Stimulated activated CD4-positive, alpha-beta T cell treated with anti-CD3 and anti-CD28 coated beads, Interleukin-1b, Interleukin-23, amount 100 ng/mL, for 4 hours (primary cell): ENCODE measurements at places on chromosomes 7 and 10.

GRCh38 chr7:152968514-152968913 lies 209.0 kb downstream of the ACTR3B start:
- DNase-seq: no peak

DNA sequence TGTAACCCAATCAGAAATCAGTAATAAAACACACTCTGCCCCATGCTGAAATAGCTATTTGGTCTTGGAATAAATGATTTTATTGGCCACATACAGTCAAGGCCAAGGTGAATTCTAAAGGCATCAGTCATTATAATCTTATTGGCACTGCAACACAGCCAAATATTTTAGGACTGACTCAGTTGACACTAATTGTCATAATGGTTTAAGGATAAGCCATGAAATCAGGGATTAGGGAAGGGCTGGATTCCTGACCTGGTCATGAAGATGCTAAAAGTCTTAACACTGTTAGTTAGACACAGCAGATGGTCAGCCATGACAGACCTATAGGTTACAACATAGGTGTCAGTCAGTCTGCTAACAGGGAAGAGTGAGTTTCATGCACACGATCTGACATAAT lies 330.3 kb upstream of the NPSR1 start:
- no peak for DNase-seq

DNA sequence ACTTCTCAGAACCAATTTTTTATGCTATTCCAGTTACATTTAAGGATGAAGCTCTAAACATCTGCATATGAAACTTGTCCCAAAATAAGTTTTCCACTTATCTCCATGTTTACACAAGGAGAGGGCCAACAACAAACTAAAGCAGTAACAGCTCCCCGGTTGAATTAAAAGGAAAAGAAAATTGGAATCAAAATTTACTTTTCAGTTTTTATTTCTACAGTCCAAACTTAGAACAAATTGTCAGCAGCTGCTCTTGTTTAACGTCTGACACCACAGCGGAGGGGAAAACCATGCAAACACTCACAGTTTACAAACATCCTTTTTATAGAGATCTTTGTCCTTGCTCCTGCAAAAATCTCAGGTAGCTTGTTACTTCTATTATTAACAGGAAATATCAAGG lies 101.3 kb downstream of the COL28A1 start:
- DNase-seq: no peak

DNA sequence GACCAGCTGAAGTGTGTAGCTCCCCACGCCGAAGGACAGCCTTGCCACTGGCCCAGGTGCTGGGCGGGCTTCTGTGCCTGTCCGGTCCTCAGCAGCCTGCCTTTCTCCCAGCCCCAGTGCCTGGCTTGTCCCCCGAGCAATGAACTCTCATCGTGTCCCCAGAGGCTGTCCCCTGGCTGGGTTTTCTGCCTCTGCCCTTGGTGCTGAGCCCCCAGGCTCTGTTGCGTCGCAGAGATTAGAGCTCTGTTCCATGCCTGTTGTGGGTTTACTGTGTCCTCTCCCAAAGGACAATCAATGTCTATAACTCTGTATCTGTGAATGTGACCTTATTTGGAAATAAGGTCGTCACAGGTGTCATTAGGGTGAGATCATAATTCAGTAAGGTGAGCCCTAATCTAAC lies 226.1 kb upstream of the SHH start:
- no peak for DNase-seq

DNA sequence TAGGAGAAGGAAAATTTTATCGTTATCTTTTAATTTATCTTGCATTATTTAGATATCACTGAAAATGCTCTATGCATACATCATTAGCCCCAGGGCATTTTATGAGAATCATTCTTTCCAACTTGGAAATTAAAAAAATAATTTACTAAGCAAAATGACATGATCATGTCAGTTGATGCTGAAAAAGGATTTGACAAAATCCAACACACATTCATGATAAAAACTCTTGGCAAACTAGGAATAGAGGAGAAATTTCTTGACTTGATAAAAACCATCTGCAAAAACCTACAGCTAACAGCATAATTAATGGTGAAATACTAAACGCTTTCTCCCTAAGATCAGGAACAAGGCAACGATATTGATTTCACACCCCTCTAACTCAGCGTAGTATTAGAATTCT lies 40.2 kb upstream of the RSU1 start:
- DNase-seq: no peak

GRCh38 chr7:34823650-34824258 lies 165.7 kb downstream of the NPSR1 start:
- DNase-seq: peak; percentile 37

- DNase-seq: no peak
Measured at GRCh38 chr10:85967594-85967993, 399.0 kb downstream of the GRID1 start.

- no peak for DNase-seq
Measured at GRCh38 chr7:20224025-20224424, 6.8 kb upstream of the MACC1 start.

- peak; percentile 45 for DNase-seq
Measured at GRCh38 chr10:110535958-110536891, 31.3 kb upstream of the SMC3 start.

- DNase-seq: no peak
Measured at GRCh38 chr7:55463686-55464262, 98.6 kb downstream of the LANCL2 start.

DNA sequence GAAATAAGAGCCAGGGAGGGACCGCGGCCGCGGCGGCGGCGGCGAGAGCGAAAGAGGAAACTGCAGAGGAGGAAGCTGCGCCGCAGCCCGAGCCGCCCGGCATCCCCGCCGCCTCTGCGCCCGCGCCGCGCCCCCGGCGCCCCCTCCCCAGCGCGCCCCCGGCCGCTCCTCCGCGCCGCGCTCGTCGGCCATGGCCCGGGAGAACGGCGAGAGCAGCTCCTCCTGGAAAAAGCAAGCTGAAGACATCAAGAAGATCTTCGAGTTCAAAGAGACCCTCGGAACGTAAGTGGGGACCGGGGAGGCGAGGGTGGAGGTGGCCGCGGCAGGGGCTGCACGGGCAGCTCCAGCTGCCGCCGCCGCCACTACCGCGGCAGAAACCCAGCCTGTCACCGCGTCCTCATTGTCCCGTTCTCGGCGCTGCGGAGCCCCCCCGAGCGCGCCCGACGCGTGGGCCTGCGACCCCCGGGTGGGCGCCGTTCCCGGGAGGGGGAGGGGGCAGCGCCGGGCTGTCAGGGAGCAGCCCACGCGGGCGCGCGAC lies 351 bp downstream of the CAMK1D start:
- DNase-seq: no peak

GRCh38 chr7:93968911-93969620 lies 35.1 kb downstream of the BET1 start:
- no peak for DNase-seq

DNA sequence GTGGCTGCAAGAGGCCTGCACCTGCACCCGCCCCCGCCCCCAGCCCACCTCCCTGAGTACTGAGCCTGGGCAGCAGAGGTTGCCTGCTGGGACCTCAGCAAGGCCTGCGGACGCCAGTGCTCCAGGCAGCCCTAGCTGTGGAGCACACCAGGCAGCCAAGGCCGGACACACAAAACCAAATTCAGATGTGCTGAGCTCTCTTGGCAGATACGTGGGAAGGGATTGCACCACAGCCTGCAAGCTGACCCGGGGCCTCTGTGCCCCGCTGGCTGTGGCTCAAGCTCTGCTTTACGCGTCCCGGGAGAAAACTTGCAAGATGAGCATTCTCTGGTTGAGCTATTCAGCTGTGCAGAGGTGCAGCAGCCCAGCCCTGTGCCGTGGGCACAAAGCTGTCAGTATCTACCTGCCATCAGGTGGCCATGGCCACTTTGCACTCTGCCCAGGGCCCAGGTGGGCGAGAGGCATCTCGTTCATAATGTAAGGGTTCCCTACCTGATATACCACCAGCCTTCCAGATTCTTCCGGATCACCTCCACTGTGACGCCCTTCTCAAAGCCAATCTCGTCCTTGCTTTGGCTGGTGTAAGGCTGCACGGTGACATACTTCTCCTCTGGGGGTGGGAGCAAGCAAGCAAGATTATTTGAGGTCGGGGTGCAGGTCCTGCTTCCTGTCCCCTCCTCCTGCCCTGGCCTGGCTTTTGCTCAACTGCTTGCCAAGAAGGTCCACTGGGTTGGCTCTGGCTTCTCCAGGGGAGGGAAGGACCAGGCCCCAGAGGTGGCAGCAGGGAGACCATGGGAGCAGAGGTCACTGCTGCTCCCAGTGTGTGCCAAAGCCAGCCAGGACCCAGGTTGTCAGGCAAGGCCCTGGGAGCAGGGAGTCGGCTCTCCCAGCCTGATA lies 123.4 kb downstream of the NEURL1 start:
- DNase-seq: no peak

DNA sequence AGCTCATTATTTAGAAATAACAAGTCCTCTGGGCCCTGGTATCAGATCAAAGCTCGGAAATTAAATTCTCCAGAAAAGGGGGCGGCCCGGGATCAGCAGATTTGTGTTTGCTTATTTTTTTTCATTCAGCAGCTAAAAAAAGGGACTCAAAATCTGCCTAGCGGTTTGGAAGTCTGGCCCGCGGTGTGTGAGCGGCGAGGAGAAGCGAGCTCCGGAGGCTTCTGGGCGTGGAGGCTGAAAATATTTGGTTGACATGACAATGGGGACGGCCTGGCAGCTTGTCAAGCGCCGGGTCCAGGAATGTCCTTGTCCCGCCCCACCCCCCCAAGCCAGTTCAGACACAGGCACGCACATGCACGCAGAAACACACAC lies 43.4 kb downstream of the FOXL3 start:
- no peak for DNase-seq

DNA sequence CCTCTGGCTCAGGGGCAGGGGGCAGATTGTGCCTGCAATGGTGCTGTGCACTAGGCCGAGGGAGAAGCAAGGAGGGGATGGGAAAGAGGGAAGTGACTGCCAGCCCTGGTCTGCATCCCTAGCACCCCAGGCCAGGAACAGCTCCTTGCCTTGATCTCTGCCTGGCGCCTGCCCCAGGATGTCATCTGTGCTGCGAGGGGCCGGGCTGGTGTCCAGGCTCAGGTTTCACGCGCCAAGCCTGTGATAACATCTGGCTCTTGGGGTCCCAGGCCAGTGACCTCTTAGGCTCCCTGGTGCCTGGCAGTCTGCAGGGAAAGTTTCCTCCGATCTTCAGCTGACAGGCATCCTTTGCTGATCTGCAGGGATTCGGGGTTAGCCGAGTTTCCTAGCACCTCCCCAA lies 193.5 kb upstream of the GPR26 start:
- DNase-seq: no peak

GRCh38 chr10:72320676-72321247 lies 34.0 kb downstream of the DNAJB12 start:
- peak; percentile 52 for DNase-seq

DNA sequence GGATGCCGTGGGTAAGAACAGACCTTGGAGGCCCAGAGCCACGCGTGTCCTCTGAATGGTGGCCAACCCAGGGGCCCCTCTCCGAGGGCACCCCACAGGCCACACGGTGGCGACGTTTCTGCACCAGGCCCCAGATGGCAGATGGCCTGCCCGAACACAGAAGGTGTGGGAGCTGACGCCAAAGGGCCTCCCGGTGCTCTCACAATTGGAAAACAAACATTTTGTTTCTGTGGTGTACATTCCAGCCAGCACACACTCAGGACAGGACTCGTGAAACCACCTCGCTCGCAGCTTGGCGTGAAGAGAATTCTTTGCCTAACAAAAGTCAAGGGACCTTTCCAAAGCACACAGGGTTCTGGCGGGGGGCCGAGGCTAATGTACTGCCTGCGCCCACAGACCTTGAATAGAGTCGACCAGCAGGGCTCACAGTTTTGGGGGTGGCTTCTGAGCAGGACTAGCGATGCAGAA lies 112.1 kb downstream of the FAM53B start:
- DNase-seq: peak; percentile 39

GRCh38 chr7:1268866-1269265 lies 36.2 kb downstream of the UNCX start:
- DNase-seq: no peak

DNA sequence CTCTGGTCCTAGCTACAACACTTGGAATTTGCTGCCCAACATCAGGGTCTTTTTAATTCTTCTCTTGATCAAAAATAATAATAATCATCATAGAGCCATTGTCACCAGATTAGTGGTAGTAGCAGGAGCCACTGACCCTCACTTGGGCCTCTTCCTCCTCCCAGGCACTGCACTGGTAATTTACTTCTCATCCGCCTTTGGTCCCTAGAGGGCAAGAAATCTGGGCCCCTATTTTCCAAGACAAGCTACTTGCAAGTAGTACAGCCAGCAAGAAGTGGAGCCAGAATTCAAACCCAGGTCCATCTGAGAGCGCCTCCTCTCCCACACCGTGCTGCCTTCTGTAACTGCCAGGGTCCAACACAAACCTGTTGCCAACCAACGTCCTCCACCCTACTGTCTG lies 121.2 kb downstream of the SPDYE5 start:
- no peak for DNase-seq

GRCh38 chr10:130773941-130774340 lies 537.6 kb downstream of the TCERG1L start:
- no peak for DNase-seq
